Stimulated activated CD4-positive, alpha-beta T cell treated with anti-CD3 and anti-CD28 coated beads, Interleukin-1b, Interleukin-23, amount 100 ng/mL, for 1 hour (primary cell): ENCODE measurements at places on chromosomes 1 and 21.

- no peak for DNase-seq
These were observed 216.6 kb downstream of the HHIPL2 start for GRCh38 chr1:222331340-222331739.

DNA sequence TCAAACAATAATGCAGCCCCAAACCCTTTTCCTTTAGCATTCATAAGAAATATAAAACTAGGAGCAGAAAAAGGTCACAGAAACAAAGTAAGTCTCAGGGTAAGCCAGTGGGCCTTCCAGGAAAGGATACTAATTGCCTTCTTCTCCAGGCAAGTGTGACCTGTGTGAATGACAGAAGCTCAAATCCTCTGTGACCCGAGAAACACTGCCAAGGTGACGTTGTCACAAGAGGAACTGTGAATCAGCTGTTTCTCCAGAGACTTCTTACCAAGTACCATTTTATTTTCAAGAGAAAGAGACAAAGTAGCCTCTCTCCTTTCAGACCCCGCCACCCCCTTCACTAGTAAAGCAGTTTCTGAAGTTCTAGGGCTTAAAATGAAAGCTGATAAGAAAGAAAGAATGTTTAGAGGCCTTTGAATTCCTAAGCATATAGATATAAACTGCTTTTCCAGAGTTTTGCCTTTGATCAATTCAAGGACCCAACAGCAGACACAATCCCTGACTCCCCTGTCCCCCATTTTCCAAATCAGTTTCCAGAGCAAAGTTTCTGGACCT, 155.6 kb downstream of the NUF2 start:
- DNase-seq, result no peak

DNA sequence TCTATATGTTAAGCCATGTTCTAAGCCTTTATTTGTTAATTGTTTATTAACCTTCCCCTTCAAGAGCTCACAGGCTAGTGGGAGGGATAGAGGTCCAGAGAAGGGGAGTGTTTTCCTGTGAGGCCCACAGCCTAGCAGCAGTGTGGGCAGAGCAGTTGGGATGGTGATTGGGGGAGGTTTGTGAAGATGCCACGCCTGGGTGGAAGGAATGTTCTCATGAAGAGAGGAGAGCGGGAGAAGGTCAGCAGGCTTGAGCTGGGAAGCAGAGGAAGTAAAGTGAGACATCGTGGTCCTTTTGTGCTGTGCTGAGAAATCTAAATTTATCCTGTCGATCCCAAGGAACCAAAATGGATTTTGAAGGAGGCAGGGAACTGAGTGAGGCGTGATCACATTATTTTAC, 42.6 kb downstream of the TRAPPC10 start:
- no peak for DNase-seq

DNA sequence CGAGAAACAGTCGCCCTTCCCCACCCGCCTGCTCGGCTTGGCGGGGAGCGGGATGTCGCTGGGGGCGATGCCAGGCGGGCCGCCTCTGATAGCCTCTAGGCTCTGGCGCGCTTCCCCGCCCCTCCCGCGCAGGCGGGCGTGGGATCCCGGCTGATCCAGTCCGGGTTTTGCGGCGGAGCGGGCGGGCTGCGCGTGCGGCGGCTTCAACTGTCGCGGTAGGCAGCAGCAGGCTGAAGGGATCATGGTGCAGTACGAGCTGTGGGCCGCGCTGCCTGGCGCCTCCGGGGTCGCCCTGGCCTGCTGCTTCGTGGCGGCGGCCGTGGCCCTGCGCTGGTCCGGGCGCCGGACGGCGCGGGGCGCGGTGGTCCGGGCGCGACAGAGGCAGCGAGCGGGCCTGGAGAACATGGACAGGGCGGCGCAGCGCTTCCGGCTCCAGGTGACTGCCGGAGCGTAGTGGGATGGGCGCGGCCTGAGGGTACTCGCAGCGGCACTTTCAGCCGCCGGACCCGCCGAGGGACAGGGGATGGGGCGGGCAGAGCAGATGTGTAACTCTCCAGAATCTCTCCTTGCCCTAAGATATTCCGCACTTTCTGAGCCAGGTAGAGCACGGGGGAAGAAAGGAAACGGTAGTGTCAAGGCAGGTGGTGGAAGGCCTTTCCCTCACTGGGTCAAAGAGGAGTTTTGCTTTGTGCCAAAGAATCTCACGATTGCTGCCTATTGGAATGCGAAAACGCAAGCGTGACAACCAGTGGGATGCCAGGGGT, at the start of gene FAAH:
TSS of gene FAAH (plus strand) at position 210 of the 764 bp plus-strand sequence. CDS start at position 242, 32 bp downstream.
- no peak for DNase-seq

DNA sequence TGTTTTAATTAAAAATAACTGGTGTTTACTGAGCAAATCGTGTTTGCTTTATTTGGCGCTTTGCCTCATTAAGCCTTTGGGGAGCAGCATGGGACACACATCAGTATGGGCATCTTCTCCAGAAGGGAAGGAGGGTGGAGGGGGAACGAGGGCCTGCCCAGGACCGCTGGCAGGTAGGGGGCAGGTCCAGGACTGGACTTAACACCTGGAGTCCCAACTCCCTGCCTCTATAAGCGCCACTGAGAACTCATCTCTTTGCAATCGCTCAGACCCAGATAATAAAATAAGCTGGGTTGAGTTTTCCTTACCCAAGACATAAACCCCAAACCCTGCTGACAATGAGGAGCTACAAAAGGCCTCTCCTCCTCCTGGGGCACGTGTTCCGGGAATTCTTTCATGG, 15.1 kb downstream of the ABCG1 start:
- no peak for DNase-seq

GRCh38 chr1:197393772-197394171, 125.7 kb downstream of the CRB1 start:
- no peak for DNase-seq

DNA sequence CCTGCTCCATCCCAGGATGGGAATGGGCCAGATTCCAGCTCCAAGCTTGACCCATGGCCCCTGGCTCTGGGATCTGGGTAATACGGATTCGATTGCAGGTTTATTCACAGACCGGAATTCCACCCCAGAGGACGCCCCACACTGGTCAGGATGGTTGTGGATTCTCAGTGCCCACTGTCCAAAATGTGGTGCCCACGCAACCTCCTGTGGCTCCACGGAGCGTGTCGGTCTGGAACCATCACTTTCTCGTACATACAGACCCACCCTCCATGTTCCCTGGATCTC, 31.6 kb downstream of the KRTAP10-1 start:
- DNase-seq, result no peak

DNA sequence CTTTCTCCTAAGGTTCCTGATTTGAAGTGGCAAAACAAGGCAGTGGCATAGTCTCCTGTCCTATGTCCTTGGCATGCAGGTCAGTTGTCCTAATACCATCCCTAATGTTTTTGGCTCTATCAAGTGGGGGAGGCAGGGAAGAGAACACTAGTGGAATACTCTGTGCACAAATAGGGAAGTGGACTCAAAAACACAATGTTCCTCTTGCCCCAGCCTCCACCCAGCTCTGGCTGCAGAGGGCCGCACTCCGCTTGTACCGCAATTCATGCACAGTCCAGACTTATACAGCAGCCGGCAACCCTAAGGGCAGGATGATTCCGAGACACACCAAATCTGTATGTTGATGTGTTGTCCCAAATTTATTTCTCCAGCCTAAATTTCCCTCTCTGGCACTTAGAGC, 14.5 kb downstream of the PLEKHO1 start:
- DNase-seq, result no peak

DNA sequence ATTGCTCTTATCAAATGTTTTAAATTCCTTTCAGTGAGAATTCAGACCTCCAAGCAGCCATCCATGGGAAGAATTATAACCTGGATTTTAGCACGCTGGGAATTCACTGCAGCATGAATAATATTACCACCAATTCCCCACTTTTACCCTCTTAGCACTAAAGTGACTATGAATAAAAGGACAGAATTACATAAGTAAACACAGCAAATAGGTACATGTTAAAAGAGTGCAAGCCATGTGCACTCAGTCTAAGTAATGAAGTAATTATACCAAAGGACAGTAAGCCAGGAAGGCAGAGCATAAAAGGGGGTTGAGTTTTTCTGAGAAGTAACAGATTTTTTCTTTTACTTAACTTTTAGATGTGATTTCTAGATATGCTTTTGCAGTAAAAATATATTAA, 176.3 kb downstream of the DENND1B start:
- DNase-seq, result no peak

DNA sequence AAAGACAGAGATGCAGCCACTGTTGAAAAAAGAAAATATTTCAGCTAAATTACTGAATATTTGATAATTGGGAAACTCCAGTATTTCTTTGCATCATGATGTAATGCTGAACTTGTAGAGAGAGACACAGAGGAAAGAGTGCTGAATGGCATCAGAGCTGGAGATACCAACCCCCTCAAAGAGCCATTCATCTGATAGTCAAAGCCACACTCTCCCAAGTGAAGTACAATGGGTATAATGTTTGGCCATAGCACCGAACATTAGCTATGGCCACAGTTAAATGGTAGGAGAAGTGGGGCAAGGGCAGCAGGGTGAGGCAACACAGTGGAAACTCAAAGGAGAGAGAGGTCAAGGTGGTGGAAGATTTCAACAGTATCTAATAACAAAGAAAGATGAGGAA, 107.5 kb upstream of the TNFSF4 start:
- DNase-seq, result no peak

DNA sequence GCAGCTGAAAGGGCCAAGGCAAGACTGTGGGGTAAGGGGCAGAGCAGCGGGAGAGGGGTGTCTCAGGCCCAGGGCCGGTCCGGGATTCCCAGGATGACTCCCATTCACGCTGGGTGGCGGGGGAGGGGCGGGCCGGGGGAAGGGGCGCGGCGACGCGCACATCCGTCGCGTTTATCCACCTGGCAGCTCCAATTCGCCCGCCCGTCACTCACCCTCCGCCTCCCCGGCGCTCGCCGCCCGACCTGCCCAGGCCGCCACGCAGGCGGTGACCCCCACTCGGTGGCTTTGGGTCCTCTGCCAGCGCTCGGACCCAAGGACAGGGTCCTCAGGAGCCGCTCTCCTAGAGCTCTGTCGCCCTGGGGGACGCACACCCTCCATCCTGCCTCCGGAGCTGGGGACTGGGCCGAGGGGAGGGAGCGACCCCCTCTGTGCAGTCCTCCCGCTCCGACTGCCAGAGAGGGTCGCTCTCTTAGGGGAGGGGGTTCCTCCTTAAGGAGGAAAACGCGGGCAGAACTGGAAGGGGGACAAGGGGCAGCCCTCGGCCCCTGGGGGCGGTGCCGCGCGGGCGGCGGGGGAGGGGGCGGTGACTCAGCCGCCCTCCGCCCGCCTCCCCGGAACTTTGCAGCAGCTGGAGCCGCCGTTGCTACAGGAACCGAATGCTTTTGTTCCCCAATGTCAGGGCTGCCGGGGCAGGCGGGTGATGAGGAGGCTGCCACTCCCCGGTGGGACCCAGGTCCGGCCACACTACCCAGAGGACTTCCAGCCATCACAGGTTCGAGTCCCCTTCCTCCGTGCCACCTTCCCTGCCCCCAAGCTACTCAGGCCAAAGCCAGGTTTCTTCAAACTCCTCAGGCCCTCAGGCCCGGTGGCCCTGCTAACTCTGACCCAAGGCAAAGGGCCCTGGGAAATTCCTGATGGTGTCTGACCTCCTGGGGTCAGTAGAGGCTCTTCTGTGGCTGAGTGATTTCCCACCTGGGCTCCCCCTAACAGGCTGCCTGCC, 3.4 kb downstream of the ADGRB2 start:
- peak; percentile 32 for DNase-seq

DNA sequence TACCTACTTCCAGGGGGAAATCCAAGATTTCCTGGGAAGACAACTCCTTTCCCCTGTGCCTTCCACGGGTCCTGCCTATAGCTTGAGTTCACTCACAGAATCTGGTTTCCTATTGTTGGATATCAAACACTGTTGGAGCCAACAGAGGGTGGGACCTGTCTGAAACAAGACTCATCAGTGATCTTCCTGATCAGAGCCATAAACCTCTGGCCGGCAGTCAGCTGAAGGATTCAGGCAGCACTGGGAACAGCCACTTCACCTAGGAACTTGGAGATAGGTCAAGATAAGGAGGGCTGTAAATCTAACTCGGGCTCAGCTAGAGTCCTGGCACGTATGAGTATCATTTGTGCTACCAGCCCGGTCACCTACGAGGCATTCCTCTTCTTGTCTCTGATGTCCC, 23.3 kb downstream of the SH3BP5L start:
- DNase-seq, result no peak

DNA sequence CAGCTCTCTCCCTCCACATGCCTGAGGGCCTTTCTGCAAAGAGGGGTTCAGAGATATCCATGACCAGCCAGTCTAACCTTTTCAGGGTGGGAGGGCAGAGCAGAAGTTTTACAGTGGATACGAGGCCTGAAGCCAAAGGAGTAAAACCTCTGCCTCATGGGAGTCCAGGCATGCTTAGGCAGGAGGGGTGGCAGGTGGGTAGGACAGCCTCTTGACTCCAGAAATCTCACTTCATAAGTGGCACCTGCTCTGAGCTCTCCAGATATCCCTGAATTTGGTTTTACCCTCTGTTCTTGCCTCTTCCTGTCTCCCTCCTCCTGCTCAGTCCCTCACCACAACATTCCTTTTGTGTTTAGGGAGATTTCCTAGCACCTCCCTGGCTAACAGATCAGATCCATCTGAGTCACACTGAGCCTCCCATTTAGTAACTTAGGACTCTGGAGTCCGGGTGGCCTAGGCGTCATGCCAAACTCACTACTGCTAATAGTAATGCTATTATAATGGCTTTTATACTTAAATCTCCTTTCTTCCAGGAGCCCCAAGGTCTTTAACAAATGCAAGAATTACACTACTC, 201.0 kb downstream of the HS2ST1 start:
- no peak for DNase-seq

DNA sequence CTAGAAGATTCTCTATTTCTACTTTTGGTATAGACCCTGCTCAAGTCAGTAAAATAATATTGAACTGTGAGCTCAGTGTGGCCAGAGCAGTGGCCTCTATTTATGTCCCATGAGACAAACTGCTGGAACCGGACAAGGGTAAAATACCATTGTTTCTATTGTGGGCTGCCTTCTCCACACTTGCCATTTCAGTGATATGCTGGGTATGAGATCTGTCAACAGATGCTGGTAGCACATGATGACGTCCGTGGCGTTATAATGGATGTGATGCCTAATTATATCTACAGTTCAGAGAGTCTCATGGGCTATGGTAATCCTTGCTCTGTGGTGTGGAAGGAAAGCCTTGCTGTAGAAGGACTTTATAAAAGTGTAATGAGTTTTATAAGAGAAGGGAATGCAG, 2.4 kb downstream of the ACTN2 start:
- DNase-seq, result no peak

- no peak for DNase-seq
These were observed 82.4 kb upstream of the FGGY start for GRCh38 chr1:59214248-59215208.

- no peak for DNase-seq
These were observed 19.9 kb downstream of the SGIP1 start for GRCh38 chr1:66553846-66554245.

- DNase-seq, result no peak
These were observed 73.9 kb downstream of the HHAT start for GRCh38 chr1:210402560-210402959.

- no peak for DNase-seq
These were observed 24.5 kb upstream of the TRIM45 start for GRCh38 chr1:117146072-117146471.
